ENCODE measurements at places on chromosomes 2 and 18. TPM values are rescaled to one million over a fixed set of nuclear protein-coding genes. Genes with fewer than 3 reads are reported as not detected.

- DNase-seq, result no peak
Observed at GRCh38 chr2:238636269-238637073, 209.7 kb downstream of the ASB1 start.

The ATP6V1B1 gene
- not detected for total RNA-seq

DNA sequence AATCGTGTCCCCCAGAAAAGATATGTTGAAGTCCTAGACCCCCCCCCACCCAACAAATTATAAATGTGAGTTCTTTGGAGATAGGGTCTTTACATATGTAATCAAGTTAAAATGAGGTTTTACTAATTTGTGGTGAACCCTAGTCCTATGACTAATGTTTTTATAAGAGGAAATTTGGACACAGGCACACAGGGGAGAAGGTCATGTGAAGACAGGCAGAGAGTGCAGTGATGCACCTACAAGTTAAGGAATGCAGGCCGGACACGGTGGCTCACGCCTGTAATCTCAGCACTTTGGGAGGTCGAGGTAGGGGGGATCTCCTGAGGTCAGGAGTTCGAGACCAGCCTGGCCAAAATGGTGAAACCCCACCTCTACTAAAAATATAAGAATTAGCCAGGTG lies 5.8 kb upstream of the PMAIP1 start:
- no peak for DNase-seq

- no peak for DNase-seq
Observed at GRCh38 chr2:135831180-135831812, 5.7 kb downstream of the LCT start.

GRCh38 chr2:166335284-166335683 lies 40.5 kb downstream of the SCN9A start:
- DNase-seq, result no peak

GRCh38 chr2:239735131-239735828 lies 289.9 kb downstream of the NDUFA10 start:
- no peak for DNase-seq

Measured in spinal cord (tissue), 10 donors.